ENCODE measurements at places on chromosomes 4 and X.
A peak's percentile ranks its signal among the peaks of the same experiment; 100 is the strongest.

DNA sequence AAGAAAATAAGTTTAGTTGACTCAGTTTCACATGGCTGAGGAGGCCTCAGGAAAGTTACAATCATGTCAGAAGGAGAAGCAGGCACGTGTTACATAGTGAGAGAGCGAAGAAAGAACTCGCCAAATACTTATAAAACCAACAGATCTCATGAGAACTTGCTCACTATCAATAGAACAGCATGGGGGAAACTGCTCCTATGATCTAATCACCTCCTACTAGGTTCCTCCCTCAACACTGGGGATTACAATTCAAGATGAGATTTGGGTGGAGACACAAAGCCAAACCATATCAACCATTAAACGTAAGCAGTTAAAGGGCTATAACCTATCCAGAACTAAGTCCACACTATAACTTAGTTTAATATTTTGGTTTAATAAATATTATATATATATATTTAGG lies 113.8 kb upstream of the ADGRL3 start:
- no peak for DNase-seq

DNA sequence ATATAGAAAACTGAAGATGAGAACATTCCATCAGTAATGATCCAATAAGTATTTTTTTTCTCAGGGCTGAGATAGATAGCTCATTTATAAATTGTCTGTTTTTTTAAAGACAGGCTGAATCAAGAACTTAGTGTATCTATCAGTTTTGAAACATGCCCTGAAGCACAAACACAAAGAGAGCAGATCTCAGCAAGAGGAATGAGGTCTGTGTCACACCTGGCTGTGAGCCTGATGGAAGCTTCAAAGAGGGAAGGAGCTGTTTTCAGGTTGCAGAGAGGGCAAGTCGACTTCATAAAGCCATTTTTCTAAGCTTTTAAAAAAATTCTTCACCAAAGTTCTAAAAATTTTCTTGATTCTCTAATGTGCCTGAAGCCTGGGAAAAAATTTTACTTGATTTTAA lies 434.9 kb downstream of the PDGFC start:
- DNase-seq = no peak

DNA sequence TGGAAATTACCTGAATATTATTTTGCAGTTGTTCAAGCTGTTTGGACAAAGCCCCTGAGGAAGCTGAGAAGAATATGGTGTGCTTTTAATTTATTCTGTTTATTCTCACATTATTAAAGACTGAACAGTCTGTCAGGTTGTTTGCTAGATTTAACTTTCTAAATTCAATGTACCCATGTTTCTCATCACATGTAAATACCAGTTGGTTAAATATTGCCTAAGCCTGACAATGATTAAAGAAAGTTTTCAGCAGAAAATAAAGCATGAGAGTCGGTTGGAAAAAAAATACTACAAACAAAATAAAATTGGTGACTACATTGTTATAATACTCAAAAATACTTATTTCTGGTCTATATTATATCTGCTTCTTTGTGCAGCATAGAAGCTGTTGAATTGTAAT lies 1974.7 kb downstream of the ARAP2 start:
- DNase-seq = no peak

DNA sequence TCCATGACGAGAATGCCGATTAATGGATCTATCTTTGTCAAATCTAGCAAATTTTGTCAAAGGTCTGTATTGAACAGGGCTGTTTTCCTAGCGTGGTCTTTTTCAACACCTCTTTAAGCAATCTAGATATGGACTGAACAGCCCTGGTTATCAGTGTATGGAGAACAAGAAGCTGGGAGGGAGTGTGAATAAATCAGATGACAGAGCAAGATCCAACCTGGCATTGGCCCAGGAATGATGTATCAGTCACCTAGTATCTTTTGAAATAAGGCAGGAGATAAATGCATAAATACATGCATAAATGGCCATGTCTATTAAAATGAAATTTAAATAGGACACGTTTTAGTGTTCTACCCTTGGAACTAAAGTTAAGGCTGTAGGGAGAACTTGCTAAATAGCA lies 15.7 kb upstream of the AP1S2 start:
- DNase-seq = no peak

- DNase-seq = no peak
Measured at GRCh38 chr4:85734424-85734831, 259.5 kb downstream of the ARHGAP24 start.

GRCh38 chr4:173934201-173934600 lies 349.3 kb downstream of the FBXO8 start:
- no peak for DNase-seq

- DNase-seq = no peak
Measured at GRCh38 chr4:51830156-51830720, 12.7 kb upstream of the DCUN1D4 start.

- DNase-seq = no peak
Measured at GRCh38 chrX:12878536-12878935, 11.7 kb downstream of the TLR7 start.

DNA sequence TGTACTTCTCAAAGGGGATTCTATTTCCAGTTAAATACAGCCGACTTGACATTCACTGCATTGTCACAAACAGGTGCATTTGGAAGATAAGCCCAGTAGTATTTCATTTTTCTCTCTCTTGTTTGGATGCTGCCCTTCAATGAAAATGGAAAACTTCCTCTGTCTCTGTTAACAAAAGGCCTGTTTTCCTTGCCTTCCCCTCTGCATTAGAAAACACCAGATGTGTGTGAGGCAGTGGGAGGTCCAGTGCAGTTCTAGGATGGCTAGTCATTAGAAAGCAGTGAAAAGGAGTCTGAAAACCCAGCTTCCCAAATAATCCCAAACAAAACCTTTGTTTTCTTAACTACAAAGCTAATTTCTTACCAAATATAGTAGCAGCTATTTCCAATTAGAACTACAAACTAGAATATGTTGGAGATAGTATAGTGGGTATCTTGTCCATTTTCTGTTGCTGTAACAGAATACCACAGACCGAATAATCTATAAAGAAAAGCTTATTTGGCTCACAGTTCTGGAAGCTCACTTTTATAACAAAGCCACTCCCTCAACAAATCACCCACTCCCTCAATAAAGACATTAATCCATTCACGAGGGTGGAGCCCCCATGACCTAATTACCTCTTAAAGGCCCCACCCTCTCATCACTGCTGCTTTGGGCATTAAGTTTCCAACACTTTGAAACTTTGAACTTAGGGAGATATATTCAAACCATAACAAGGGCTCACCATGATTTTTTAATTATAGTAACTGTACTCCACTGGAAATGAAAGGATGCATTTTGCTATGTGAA lies 452.1 kb upstream of the RPS6KA3 start:
- DNase-seq = no peak

- DNase-seq = no peak
Measured at GRCh38 chr4:74197080-74197479, 39.2 kb downstream of the MTHFD2L start.

DNA sequence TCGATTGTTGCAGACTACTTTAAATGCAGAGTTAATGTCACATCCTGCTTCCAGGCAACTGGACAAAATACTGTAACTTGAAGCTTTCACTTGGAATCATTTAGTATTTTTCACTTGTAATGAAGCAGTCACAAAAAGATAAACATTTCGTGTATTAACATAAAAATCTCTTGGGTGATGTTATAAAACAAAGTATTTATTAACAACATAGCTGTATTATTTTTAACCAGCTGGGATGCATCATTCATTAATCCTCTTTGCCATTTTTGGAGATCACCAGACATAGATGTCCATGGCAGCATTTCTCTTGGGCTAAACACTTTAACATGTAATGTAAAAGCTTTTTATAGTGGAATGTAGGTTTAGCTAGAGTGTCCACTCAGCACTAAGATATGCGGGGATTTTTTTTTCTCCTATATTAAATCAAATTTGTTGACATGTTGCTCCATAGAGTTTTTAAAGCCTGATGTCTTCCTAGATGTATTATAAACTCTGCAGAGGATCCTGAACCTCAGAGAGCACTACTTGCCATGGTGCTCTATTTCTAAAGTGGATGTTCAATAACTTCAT lies 193.7 kb upstream of the SPANXN4 start:
- DNase-seq = no peak

- no peak for DNase-seq
Measured at GRCh38 chrX:154098551-154098950, 1.0 kb upstream of the MECP2 start.

DNA sequence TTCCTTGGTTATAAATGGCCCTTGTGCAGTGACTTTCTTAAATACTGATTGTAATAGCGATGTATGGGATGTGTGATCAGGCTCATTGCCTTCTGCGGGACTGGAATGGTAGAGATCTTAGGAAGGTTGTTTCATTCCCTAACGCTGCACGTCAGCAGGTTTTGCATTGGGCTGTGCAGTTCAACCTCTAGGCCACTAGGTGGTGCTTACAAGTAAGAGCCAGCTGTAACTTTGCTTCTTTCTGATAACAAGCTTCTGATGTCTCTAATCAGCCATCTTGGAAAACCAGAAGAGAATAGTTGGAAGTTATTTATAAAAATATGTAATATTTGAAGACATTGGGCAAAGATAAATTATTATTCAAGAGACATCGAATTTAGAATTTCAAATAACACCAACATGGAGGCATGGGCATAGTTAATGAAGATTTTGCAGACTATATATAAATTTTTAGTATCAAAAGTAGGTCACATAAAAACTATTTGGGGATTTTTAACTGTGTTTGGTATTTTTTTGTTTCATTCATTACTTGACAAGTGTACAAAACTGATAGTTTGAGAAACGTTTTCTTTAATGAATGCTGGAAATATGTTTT lies 339.7 kb upstream of the PCDH7 start:
- peak; percentile 1 for DNase-seq

DNA sequence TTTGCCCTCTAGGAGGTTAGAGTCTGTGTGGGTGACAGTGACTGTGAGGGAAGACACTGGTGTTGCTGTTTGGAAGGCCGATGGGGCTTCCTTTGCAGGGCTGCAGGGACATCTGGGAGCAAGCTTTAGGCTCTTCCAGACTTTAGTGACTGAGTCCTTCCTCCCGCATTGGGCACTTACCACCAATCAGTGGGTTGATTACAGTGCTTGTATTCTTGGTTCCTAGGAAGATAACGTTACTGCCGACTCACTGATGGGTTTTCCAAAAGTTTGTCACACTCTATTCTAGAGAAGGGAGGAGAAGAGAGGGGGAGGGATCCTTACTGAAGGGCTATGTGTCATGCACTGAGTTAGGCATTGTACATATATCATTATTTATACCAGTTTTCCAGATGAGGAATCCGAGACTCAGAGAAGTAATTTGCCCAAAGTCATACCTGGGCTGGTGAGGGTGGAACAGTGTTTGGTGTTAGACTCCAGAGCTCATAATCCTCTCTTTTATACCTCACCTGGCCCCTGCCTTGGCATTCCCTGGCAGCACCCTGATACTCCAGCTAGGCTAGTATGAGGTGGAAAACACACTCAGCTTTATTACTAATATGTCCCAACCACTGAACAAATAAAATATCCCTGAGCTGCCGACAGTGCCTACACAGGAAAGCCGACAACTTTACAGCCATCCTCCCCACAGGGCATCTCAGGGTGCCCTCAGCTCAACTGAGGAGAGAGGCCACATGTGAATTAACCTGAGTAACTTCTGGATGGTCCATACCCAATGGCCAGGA lies 3.8 kb downstream of the CHST7 start:
- DNase-seq = no peak

DNA sequence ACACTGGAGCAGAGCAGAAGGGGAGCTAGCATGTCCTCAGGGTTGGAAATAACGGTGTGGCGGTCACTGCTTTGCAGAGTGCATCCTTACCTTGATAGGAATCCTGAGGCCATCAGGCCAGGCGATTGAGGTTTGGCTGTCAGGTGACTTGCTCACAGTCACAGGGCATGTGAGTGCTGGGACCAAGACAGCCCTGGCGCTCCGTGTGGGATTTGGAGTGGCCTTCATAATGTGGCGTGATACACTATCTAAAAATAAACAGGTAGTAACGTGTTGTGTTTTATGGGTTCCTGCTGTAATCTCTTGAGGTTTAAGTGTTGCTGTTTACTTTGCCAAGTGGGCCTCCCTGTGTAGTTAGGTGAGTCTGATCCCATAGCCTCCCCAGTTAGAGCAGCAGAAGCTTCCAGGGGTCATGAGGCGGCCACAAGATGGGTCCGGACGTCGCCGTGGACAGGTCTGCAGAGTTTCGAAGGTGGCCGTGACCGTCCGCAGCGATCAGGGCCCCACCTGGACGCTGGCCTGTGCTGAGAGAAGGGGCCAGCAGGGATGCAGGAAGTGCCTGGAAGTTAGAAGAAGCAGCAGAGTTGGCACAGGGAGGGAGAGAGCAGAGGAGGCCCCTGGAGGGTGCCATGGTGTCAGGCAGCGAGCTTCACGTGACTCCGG lies 27.7 kb downstream of the RGS12 start:
- DNase-seq = no peak

- DNase-seq = no peak
Measured at GRCh38 chrX:152989292-152989658, 4.6 kb downstream of the PNMA5 start.

- DNase-seq = no peak
Measured at GRCh38 chrX:10423716-10424115, 196.7 kb downstream of the MID1 start.

DNA sequence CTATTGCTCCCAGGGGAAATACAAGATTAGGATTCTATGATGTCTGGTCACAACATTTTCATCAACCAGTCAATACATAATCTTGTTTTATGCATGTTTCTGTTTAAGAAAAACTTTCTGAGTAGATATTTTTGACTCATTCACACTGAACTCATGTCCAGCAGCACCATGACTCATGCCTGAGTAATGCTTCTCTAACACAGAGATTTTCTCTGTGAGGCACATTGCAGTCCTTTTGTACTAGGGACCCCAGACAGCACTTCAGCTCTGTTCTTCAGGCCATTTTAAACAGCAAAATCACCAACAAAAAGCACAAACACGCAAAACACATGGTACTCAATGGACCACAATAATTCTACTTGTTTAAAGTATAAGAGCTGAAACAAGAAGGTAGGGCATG lies 83.6 kb downstream of the MXRA5 start:
- no peak for DNase-seq

GRCh38 chrX:150372280-150372679 lies 9.2 kb downstream of the MAMLD1 start:
- DNase-seq = no peak

- DNase-seq = no peak
Measured at GRCh38 chr4:184313702-184314659, 96.3 kb upstream of the ENPP6 start.

GRCh38 chr4:76993787-76994641 lies 44.5 kb downstream of the SEPTIN11 start:
- peak; percentile 29 for DNase-seq

- DNase-seq = no peak
Measured at GRCh38 chrX:14779580-14779979, 93.3 kb downstream of the FANCB start.

GRCh38 chr4:118206627-118207026 lies 146.2 kb downstream of the PRSS12 start:
- no peak for DNase-seq

- no peak for DNase-seq
Measured at GRCh38 chrX:1727531-1728027, 112.7 kb downstream of the ASMT start.

DNA sequence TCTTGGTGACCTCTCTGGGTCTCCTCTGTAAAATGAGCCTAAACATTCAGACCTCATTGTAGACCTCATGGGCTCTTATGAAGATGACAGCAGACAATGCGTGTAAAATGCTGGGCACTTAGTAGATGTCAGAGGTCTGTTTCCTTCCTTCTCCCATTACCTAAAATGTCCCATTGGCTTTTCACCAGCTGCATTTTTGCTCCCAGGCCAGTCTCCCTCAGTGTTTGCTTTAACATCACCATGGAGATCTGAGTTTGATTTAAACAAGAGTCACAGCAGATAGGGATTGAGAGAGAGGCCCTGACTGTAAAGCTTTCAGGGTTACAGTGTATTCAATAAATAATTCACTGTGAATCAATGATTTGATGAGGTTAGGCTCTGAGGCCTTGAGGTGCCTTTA lies 24.3 kb downstream of the PSAPL1 start:
- DNase-seq = no peak

- DNase-seq = no peak
Measured at GRCh38 chrX:134948333-134949241, 42.2 kb upstream of the SMIM10 start.

Measured in stimulated activated CD4-positive, alpha-beta T cell treated with anti-CD3 and anti-CD28 coated beads, TNF-alpha, amount 100 ng/mL, for 24 hours (primary cell).